Stimulated activated CD8-positive, alpha-beta memory T cell treated with anti-CD3 and anti-CD28 coated beads, Interleukin-7, amount 100 ng/mL, for 48 hours (primary cell): ENCODE measurements at places on chromosomes 4 and X.

- no peak for DNase-seq
These were observed 35.9 kb downstream of the SLC9A6 start for GRCh38 chrX:136021160-136021559.

GRCh38 chrX:134459683-134460004, 321 bp upstream of the HPRT1 start:
- DNase-seq = no peak

- no peak for DNase-seq
These were observed 352.1 kb upstream of the GATB start for GRCh38 chr4:152112887-152113286.

- DNase-seq = no peak
These were observed 3.7 kb downstream of the MYOZ2 start for GRCh38 chr4:119139311-119139710.

- no peak for DNase-seq
These were observed 81.3 kb downstream of the HMGN5 start for GRCh38 chrX:81120258-81120935.
